ENCODE measurements at places on chromosomes 1 and 21.

DNA sequence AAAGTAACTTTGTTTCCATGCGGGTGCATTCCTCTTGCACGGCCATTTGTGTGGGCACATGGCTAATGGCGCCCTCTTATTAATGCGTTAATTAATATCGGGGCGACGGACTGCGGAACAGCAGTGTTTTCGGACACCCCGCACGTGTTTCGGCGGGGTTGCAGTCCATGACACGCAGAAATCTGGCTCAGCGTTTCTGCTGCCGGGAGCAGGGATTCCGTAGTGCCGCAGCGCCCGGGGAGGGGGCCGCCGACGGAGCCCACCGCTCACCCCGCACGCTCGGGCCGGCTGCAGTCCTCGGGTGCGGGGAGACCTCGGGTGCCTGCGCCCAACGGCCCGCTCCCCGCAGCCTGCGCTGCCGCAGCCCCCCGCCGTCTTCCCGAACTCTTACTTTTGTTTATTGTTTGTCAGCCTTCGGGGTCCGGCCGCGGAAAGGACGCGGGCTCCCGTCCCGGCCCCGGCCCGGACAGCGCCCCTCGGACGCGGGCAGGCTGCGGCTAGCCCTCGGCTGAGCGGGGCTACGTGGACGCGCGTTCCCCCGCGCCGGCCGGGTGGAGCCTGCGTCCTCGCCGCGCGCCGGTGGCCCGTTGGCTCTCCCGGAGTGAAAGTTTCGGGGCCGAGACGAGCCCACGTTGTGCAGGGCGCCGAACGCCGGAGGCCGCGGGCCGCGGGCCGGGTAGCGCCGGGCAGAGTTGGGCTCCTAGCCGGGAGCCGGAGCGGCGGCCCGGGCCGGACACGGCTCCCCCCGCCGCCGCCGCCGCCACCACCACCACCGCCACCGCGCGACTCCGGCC, 849 bp downstream of the NFIA start:
- peak; percentile 56 for DNase-seq

GRCh38 chr1:201554789-201555592, 16.1 kb downstream of the NAV1 start:
- DNase-seq, result no peak

- no peak for DNase-seq
These were observed 474.0 kb upstream of the OLFM3 start for GRCh38 chr1:102470767-102471166.

DNA sequence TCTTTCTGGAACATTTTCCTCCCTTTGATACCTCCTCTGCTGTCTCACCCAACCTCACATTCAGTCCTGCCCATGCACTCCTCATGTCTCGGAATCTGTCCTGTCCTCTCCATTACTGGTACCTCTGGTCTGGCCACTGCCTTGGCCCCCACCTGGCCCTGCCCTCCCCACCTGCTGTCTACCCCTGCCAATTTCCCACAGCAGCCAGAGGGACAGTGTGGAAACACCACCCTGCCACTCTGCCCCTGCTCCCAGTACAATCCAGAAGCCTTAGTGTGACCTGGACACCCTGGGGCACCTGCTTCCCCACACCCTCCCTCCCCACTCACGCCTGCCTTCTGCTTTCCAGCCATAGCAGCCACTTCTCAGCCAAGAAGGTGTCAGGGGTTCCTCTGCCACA, 534.4 kb downstream of the MATN1 start:
- DNase-seq, result no peak

- DNase-seq, result no peak
These were observed 177.3 kb downstream of the CAMTA1 start for GRCh38 chr1:6962478-6962995.

- no peak for DNase-seq
These were observed at the start of gene RUNX3 for GRCh38 chr1:24930260-24931145. RUNX3 (minus strand) TSS chr1:24930276; CDS start chr1:24929868, 408 bp downstream.

GRCh38 chr21:15592271-15592860, 137.4 kb upstream of the USP25 start:
- DNase-seq, result no peak

GRCh38 chr1:221284028-221284427, 404.8 kb downstream of the HLX start:
- no peak for DNase-seq

DNA sequence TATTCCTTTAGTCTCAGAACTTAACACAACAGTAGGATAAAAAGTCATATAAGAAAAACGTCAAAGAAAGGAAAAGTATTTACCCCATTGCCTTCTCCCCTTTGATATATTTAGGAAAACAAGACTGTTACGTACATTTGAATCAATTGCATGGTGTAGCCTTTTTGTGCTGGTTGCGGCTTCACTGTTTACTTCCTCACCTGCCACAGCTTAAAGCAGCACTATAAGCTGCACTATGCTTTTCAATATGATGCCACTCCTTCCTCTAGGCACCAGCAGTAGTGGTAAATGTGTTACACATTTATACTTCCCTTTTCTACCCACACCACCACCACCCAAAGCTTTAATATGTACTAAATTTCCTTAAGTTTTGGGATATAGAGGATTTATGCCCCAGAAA, 111.1 kb downstream of the ATP1B1 start:
- no peak for DNase-seq

- peak; percentile 87 for DNase-seq
These were observed 99.4 kb downstream of the KCNJ15 start for GRCh38 chr21:38355992-38356781.

DNA sequence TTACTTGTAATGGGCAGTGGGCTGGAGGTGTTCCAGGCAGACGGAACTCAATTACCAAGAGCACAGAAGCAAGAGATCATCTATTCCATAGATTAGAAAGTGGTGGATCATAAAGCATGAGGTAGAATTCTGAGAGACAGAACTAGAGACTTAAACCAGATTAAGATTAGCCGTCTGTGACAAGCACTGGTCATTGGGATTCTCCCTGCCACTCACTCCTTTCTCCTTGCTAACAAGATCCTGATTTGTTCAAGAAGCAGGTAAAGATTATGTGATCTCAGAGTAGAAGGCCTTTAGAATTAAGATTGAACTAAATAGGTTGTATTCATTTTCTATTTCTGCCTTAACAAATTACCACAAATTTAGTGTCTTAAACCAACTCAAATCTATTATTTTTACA, 1.5 kb upstream of the HSPA13 start:
- no peak for DNase-seq

- DNase-seq, result no peak
These were observed at the start of gene TMPRSS3 for GRCh38 chr21:42395905-42396651. TMPRSS3 (minus strand) TSS chr21:42396052; CDS start chr21:42395417, 635 bp downstream.

DNA sequence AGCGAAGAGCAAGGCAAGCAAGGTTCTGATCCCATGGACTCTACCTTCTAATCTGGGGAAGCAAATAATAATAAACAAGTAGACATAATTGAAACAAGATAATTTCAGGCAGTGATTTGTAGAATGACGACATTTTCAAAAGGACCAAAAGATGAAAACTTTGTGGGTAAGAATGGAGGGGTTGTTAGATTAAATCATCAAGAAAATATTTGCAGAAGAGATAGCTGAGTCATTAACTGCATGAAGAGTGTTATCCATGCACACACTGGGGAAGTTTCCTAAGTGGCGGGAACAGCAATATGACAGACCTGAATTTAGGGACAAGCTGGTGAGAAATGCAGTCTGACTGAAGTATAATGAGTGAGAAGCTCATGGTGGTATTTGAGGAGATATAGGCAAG, 583.1 kb upstream of the RGS18 start:
- no peak for DNase-seq

GRCh38 chr1:1431845-1432273, 3.6 kb upstream of the VWA1 start:
- peak; percentile 96 for DNase-seq

- peak; percentile 42 for DNase-seq
These were observed 517.4 kb downstream of the KIF26B start for GRCh38 chr1:245671966-245672767.

DNA sequence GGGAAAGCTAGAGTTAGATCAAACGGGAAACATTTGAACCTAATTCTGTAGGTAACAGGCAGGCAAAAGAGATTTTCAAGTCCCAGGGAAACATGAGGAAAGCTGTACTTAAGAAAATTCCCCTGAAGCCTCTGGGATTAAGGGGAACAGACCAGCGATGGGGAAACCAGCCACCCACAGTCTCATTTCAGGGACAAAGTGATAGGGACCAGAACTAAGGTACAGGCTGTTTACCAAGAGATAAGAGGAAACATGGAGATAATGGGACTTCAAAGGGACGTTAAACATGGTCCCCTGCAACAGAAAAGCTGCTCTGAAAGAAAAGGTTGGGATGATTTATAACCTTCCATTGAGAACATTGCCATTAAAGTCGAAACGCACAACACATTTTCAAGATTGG, 84.4 kb downstream of the NTPCR start:
- peak; percentile 70 for DNase-seq

- no peak for DNase-seq
These were observed 337.0 kb upstream of the PTBP2 start for GRCh38 chr1:96384611-96385010.

- DNase-seq, result no peak
These were observed 92.1 kb upstream of the ADAMTS5 start for GRCh38 chr21:27058673-27059605.

DNA sequence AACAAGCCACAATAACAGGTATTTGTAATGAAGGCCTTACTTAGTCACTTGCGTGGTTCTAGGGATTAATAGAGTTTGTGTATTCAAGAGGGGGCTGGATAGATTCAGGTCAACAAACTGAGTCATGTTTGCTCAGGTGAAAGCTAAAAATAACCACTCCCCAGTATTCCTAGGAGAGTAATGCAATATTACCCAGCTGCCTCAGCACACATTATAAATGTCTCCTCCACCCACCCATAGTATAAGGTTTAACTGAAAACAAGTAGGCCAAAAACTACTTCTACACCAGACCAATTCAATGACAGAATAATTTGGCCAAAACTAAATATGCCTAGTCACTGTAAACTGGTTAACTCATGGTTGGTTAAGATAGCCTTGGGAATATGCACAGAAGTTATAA, 34.4 kb downstream of the WLS start:
- DNase-seq, result no peak

DNA sequence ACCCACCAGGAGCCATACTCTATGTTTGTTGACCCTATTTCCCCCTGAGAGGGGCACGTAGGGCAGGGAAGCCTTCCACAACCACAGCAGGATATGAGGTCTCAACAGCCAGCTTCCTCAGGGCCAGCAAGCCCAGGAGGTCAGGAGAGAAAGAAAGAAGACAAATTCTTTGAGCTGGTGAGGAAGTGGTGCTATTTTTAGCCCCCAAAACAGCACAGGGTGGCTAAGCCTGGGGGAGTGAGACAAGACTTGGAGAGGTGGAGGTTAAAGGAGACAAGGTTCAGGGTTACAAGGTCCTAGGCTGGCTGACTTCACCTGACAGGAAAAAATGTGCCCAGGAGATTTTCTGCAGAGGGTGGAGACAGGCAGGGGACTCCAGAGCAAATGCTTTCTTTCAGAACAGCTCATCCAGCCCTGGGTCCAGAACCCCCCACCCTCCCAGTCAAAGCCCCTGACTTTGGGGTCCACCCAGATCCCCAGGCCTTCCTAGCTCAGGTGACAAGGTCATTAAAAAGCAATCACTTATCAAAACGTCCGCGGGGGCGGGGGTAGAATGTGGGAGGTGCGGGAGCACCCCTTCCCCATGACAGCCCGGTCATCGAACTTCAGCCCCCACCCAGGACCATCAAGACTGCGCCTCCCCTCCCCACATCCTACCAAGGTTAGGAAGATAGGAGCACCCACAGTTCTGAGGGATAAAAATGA, 1.3 kb downstream of the SV2A start:
- no peak for DNase-seq

GRCh38 chr1:111990878-111991718, 1.6 kb upstream of the KCND3 start:
- DNase-seq, result peak; percentile 77

DNA sequence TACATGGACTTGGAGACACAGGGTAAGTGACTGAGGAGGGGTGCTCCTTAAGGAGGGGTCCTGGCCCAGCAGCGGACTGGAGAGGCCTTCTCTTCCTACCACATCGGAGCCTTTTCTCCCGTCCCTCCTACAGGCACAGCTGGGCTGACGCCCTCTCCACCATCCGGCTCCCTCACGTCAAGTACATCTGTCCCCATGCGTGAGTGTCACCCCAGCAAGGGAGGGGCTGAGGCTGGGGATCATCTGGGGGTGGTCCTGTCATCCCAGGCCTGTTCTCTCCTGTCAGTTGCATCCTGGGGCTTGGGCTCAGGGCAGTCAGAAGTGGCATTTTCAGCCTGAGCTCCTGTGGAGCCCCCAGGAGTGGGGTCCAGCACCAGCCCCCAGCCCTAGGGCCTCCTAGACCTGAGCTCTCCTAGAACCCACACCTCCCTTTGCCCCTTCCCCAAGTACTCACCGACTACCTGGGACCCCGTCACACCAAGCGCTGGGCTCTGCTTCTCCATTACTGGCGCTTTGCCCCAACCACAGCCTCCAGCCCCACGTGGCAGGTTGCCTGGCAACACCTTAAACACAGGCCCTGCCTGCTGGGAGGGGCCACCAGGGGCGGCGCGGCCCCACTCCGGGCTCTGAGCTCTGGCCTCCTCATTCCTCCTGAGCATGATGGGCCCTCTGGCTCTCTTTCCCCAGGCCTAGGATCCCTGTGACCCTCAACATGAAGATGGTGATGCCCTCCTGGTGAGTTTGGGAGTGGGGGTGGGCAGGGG, 2.3 kb downstream of the LYPLA2 start:
- no peak for DNase-seq

DNA sequence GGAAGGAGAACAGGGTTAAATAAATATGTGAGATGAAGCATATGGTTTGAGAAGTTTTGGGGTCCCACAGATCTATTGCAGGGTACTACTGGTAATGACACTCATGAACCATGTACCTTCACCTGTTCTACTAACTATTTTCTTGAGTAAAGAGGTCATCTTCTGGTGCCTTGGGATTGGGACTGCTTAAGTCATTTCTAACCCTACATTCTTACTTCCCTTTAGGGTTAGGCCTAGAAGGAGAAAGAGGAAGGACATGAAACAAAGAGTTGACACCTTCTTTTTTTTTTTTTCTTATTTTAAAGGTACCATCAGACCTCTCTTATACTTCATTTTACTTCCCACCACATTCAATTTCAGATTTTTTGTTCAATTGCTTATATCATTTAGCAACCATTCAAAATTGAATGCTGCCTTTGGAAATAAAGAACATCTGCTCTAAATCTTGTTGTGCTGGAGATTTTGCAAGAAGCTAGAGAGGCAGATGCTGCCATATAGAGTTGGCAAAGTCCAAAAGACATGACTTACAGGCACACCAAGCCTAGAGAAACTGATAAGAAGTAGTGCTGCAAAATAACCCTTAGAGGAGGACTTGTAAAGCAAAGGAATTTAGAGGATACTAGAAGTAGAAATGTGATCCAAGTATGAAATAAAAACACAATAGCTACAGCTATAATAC, 374.4 kb upstream of the ST6GALNAC5 start:
- no peak for DNase-seq

DNA sequence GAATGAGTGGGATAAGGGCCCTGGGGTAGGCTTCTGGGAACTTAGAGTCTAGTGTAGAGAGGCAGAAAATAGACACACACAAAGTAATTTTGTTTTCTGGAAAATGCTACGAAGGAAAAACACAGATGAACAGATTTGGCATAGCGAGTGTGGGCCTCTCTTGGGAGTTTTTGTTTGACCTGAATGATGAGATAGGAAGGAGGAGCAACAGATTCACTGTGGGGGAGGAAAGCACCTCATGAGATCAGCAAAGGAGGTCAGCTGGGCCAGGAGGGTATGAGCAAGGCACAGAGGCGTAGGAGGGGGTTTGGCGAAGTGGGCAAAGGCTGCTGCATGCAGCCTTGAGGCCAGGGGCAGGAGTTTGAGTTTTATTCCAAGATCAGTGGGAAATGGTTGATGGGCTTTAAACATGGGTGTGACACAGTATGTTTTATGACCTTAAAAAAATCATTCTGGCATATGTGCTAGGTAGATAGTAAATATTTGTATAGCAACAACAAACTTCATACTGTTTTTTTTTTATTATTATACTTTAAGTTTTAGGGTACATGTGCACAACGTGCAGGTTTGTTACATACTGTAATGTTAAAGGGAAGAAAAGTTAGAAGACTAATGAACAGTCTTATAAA, 57.9 kb downstream of the FGGY start:
- no peak for DNase-seq
